ENCODE measurements at places on chromosomes 5 and 9.

DNA sequence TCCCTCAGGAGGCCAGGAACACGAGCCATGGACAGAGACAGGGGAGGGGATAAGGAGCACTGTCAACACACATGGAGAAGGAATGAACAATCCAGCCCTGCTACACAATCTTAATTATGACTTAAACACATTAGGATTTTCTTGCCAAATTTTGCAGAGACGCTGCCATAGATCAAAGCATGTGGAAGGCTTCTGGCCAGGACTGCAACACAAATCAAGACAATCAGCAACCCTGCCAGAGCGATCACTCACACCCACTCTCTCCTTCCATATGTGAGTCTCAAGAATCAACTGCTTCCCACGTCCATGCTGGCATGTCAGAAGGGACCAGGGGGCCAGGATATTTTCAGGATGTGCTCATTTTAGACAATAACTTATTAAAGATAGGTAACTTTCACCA, 85.6 kb downstream of the ROR2 start:
- DNase-seq = peak; percentile 68

GRCh38 chr9:38296807-38297206, 95.7 kb upstream of the ALDH1B1 start:
- DNase-seq = no peak

GRCh38 chr5:167356374-167356773, 935.1 kb upstream of the WWC1 start:
- DNase-seq = no peak

DNA sequence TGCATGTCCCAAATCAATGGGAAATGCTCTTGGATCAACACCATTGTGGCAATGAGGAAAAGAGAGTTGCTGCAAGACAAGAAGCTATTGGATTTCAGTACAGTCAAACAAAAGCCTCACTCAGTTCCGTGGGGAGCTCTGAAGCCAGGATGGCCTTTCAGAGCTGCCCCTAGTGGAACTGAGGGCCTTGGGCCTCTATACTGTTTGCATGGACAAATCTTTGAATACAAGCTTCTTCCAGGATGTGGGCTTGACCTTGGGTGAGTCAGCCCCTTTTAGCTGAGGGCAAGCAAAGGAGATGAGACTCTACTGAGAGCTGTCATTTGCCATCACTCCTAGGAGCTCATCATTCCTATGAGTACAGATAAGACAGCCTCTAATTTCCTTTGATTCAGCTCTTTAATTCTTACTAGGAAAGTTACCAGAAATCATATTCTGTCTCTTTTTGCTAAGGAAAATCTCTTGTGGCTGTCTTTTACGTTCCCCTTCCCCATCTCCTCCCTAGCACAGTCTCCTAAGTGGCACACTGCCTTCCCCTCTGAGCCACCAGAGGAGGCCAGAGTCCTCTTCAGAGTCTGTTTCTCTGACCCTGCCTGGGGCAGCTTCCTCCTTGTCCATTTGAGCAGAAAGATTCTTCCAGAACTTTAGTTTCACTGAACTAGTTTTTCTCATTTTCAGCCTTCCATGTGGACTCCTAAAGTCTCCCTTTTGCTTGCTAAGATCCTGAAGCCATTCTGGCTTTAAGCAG, 168.8 kb upstream of the POC5 start:
- no peak for DNase-seq

DNA sequence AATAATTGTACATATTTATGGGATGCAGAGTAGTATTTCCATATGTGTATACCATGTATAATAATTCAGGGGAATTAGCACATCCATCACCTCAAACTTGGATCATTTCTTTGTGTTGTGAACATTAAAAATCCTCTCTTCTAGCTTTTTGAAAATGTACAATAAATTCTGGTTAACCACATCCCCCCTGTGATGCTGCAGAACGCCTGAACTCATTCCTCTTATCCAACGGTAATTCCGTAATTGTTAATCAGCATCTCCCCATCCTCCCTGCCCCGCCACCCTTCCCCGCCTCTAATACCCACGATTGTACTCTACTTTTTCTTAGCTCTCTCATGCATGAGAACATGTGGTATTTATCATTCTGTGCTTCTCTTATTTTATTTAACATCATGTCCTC, 127.7 kb upstream of the ANKRD55 start:
- DNase-seq = peak; percentile 87

- DNase-seq = no peak
Observed at GRCh38 chr5:113387844-113388243, 46.9 kb downstream of the TSSK1B start.

GRCh38 chr5:160702934-160703333, 149.1 kb downstream of the ATP10B start:
- DNase-seq = no peak

DNA sequence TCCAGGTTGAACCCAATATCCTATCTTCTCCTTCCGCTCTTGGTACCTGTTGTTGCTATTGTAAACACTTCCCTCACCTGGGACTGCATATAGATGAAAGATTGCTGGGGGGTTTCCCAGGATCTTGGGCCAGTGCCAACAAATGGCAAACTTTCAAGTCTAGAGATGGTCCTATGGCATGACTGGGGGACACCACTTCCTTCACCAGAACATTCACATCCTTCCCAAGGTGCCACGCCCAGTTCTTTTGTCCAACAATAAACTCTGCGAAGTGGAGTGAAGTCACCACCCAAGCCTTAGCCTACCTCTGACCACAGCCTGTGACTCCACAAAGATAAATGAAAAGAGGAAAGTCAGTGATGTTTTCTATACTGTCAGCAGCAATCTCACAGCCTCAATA, 34.4 kb downstream of the DOCK8 start:
- no peak for DNase-seq

- DNase-seq = no peak
Observed at GRCh38 chr9:116342941-116343340, 189.3 kb downstream of the PAPPA start.

- DNase-seq = no peak
Observed at GRCh38 chr5:33337637-33337992, 103.2 kb upstream of the TARS1 start.

DNA sequence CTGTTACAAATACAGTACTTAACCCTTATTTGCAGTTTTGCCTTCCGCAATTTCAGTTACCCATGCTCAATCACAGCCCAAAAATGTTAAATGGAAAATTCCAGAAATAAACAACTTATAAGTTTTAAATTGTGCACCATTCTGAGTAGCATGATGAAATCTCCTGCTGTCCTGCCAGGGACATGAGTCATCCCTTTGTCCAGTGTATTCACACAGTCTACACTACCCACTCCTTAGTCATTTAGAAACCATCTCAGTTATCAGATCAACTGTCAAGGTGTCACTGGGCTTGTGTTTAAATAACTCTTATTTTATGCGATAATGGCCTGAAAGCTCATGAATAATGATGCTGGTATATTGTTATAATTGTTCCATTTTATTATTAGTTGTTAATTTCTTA, 95.8 kb downstream of the PLCXD3 start:
- DNase-seq = peak; percentile 88

DNA sequence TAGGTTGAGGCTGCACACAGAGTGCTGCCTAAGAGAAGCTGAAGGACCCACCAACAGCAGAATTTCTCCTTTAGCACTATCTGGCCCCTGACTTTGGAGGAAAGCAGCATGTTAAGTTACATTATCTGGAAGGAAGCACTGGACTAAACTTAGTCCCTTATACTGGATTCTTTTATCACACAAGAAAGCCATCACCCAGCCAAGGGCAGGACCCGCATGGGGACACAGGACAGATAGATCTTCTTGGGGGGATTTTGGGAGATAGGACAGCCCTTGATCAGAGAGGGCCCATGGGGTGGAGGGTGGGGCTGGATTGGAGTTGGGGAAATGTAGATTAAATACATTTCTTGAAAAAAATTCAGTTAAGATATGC, 14.4 kb downstream of the ANKRD33B start:
- DNase-seq = no peak

GRCh38 chr5:107228226-107228625, 442.5 kb downstream of the EFNA5 start:
- no peak for DNase-seq

- DNase-seq = no peak
Observed at GRCh38 chr5:15558240-15558639, 58.3 kb downstream of the FBXL7 start.

GRCh38 chr9:81244631-81245030, 444.7 kb downstream of the TLE1 start:
- no peak for DNase-seq

DNA sequence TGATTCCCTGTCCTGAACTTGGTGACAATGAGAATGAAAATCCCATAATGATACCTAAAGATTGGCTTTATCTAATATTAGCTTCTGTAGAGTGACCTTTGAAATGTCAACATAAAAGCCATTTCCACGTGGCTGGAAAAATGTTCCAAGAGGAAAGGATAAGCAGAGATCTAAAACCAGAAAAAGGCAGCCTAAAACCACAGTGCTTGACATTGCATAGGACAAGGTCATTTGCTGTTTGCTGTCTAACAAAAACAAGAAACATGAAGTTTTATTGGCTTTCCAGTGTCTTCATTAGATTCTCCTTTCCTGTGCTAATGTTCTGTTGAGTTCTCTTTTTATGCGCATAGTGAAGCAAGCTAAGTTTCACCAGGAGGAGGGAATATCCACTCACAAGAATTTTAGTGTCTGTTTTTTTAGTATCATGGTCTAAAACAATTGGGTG, 44.6 kb downstream of the CPEB4 start:
- no peak for DNase-seq
